ENCODE measurements at places on chromosomes 3 and 15.

- DNase-seq: peak; percentile 60
Observed at GRCh38 chr3:141795276-141795675, 32.1 kb downstream of the GRK7 start.

GRCh38 chr3:117398141-117398899, 688.7 kb downstream of the TUSC7 start:
- no peak for DNase-seq

DNA sequence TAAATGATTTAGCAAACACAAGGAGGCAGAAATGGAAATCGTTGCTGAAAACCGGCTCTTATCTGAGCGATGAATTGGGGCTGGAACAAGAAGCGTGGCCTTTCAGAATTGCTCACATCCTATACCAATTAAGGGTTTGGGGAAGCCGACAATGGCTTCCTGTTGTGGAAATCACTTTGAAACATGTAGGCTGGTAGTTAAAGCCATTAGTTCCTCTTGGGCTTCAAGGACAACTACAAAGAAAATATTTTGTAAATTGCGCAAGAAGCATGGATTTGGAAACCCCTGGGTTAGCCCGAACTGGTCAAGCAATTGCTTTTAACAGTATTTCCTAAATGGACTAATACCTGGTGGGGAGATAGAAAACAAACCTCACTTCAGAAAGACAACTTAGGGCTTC, 182.4 kb downstream of the ADAMTS9 start:
- DNase-seq: peak; percentile 89

DNA sequence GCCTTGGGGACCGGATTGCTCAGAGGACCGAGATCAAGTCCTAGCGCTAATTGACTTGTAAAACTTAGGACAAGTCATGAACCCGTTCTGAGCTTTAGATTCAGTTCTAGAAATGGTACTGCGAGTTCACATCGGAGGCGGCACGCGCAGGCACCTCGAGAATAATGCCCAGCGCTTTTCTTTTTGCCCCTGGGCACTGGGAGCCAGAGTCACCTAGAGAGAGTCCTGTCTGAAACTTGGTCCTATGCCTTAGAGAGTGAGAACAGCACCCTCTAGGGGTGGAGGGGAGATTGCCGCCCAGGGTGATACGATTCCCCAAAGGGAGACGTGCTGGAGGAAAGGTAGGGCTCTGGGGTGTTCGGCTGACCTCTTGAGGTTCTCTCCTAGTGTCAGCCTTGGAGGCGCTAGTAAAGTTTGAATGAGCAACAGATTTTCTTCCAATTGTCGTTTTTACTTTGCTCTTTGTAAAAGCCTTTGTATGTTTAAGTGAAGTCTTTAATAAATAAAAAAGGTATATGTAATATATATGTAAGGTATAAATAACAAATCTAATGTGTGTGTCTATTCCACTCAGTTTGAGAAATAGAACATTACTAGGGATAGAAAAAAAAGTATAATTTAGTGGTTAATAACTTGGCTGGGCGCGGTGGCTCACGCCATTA, 826 bp downstream of the EEF1AKMT4 start:
- DNase-seq: peak; percentile 91

DNA sequence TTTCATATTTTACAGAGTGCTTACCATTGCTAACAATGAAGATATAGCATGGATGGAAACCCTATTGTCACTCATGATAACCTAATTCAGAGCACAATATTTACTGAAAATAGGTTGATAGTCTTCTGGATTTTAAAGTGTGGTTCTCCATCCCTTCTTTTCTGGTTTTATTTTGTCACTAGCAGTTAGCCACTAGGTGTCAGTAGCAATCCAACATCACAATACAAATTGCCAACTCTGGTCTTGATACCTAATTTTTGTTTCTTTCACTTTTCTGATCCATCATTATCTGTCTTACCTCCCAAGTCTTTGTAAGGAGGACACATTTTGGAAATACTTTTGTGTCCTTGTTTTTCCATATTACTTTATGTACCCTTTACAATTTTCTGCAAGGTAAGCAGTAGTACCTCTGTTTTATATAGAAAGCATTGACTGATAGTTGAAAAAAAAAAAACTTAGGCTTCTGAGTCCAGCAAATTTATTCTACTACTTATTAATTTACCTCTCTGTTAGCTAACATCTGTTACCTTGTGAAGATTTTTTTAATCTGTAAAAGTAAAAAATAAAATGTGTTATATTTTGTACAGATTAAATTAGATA, 28.3 kb upstream of the CRYBG3 start:
- peak; percentile 37 for DNase-seq

DNA sequence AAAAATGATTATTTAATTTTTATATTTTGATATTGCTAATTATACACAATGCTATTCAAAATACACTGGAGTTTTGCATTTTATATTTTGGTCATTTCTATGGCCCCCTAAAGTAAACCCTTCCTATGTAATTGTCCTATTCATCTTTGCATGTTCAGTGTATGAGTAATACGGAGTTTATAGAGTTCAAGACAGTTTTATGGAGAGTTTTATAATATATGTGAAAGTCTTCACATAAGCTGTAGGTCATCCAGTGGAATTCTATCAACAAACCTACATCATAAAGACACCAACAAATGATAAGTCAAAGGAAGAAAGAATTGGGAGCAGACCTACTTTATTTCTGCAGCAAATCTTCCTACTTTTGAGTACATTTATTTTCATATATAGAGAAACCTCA, 1200.4 kb upstream of the EPHA6 start:
- no peak for DNase-seq

DNA sequence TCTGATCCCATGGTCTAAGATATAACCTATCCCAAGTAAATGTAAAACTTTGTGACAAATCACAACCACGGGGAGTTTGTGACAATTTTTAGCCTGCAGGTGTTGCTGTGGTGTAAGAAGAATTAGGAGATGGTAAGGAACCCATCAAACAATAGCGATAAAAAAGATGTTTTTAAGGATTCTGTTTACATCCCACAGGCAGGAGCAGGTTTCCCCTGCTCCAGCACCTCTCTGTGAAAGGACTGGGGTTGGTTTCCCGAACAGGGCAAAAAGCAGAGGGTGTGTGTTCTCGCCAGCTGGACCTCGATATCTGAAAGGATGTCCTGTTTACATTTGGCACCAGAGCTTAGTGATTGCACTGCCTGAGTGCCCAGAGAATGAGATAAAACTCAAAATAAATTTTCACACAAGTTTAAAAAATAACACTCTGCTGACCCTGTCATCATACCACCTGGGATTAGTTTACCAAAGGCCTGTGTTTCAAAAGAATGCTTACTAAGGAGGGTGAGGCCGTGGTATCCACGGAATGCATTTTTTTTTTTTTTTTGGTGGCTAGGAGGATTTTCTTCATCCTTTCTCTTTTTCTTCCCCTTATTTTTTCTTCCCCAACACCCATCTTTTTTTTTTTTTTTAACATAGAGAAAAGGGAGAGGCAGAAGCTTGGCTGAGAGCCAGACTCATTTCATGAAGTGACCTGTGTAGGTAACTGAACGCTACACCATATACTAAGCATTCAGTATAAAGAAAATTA, 151.8 kb upstream of the DPH6 start:
- no peak for DNase-seq

- peak; percentile 78 for DNase-seq
Observed at GRCh38 chr3:14947100-14947885, at the start of gene NR2C2. NR2C2 (plus strand) TSS chr3:14947583; CDS start chr3:15003915, 56,332 bp downstream.

- no peak for DNase-seq
Observed at GRCh38 chr3:13565581-13566452, 16.9 kb downstream of the FBLN2 start.

GRCh38 chr3:147939839-147940238, 530.7 kb downstream of the ZIC1 start:
- DNase-seq: no peak

- DNase-seq: peak; percentile 11
Observed at GRCh38 chr3:85710490-85710889, 751.7 kb downstream of the CADM2 start.

- no peak for DNase-seq
Observed at GRCh38 chr3:188662795-188663194, 508.8 kb downstream of the LPP start.

DNA sequence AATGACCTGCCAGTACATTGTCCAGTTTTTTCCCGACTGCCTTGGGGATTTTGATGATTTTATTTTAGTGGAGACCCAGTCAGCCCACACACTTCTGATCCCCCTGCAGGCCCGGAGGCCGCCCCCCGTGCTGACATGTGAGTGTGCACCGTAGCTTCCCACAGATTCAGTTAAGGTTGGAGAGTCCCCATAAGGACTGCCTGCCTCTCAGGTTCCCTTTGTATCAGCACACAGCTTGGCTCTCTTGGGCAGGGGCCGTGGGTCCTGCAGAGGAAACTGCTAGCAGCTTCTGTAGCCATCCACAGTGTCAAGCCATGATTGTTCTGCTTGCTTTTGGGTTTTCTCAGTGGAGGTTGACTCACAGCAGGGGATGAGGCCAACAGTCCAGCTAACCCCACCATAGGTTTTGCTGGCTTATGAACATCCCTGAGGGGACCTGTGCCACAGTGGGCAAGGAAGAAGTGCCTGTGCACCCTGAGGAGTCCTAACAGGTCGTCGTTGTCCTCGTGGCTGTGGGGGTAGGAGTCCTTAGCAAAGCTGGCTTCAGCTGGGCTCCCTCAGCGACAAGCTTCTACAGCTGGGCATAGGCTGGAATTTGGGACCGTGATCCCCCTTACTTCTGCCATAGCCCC, 46.4 kb downstream of the DLEC1 start:
- DNase-seq: no peak

DNA sequence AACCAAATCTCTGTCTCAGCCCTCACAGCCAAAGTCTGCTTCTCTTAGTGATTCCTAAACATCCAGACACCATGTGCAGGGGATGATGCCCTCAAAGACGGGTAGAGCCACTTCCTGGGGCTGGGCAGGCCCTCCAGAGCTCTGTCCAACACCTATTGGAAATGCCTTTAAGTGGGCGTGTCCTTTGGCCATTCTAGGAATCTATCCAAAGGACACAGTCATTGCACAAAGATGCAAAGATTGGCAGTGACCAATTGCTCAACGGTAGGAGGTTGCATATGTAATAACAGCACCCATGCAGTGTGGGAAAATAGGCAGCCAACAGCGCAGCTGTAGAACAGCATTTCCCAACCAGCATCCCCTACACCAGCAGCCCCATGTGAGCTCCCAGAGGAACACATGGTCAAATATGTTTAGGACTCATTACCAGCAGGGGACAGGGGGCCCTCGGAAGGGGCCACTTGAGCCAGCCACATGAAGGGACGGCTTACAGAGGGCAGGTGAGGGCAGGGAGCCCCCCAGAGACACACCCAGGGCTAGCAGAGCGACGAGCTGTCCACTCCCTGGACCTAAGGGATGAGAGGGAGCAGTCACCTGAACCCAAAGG, 142.8 kb upstream of the IQSEC1 start:
- no peak for DNase-seq

- no peak for DNase-seq
Observed at GRCh38 chr3:185760550-185760949, 64.3 kb downstream of the IGF2BP2 start.

DNA sequence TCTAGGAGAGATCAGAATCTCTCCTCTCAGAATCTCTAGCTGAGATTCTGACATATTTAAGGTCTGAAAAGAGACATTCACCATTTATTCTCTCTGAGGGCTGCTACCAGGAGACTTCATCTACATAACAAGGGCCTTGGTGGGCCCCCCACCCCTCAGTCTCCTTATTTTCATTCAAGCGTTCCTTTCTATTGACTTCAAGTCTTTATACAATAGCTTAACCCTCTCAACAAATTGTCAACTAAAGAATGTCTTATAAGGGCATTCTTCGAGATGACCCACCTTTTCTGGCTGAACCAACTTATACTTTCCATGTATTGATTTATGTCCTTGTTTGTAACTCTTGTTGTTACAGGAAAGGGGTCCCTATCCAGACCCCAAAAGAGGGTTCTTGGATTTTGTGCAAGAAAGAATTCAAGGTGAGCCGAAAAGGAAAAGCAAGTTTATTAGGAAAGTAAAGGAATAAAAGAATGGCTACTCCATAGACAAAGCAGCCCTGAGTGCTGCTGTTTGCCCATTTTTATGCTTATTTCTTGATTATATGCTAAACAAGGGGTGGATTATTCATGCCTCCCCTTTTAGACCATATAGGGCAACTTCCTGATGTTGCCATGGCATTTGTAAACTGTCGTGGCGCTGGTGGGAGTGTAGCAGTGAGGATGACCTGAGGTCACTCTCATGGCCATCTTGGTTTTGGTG, 209.5 kb upstream of the ALCAM start:
- DNase-seq: no peak

DNA sequence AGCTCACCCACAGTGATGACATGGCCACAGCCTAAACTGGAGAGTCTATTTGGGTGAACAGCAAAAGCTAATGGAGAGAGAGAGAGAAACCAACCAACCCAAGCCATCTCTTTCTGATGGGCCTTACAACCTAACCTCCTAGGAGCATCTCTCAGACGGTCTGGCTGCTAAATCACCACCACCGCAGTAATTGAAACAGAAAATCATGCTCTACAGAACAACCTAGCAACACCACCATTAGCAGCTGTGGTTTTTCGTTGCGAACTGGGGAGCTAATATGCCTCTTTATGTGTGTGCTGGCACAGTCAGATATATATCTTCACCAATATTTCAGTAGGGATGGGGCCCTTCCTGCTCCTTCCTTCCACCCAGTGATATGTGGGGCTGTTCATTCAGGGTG, 166.9 kb upstream of the PROK2 start:
- DNase-seq: no peak

- no peak for DNase-seq
Observed at GRCh38 chr3:20729185-20729584, 543.2 kb upstream of the SGO1 start.

DNA sequence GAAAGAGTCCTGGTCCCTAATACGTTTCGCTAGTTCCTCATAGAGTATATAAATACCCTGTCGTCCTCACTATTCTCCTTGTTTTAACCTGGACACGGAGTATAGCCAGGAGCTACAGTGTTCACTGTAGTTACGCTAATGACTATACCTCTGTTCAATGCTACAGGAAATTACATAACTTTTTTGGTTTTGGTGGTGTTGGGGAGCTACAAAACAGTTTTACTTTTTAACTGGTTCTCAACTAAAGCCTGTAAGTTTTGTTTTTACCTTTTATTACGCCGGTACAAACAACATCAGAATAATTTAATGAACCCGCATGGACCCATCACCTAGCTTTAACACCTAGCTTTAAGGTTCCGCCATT, 1.5 kb downstream of the LMLN start:
- DNase-seq: peak; percentile 16

- DNase-seq: no peak
Observed at GRCh38 chr3:189239616-189240015, 67.8 kb downstream of the TPRG1 start.

- DNase-seq: no peak
Observed at GRCh38 chr3:195195321-195196209, 75.4 kb downstream of the XXYLT1 start.

DNA sequence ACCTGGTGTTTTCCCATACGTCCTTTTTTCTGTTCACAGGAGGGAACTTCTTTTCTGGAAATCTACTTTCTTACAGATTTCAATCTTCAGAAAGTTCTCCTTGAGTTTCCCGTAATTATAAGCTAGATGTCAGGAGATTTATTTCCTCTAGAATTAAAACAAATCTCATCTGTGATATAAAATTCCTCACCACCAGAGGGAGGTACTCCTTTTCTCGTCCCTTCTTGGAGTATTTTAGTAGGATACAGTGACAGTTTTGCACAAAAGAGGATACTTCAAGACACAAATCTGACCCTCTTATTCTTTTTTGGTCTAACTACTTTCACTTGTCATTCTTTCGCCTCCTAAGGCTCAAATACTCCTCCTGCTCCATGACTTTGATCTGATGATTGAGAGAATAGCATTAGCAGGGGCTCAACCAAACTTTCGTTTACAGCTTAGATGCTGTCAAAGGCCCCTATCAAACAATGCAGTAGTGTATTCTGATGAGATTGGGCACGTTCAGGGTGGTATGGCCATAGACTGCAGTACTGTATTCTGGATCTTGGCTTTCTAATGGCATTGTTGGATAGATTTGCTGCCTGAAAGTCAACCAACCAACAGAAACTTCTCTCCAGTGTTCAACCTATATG, 38.0 kb downstream of the TMEM41A start:
- no peak for DNase-seq

Measured in MV-4-11 (cell line).